ENCODE measurements at places on chromosomes 3 and 15. TPM values are rescaled to one million over a fixed set of nuclear protein-coding genes. Genes with fewer than 3 reads are reported as not detected.

The C2CD4A gene
- polyA plus RNA-seq: 0.08 TPM

The FBXO40 gene
- 0.61 TPM for polyA plus RNA-seq

The TEX9 gene
- 9.9 TPM for polyA plus RNA-seq

The DZIP3 gene
- polyA plus RNA-seq: 42.0 TPM

The ARID3B gene
- polyA plus RNA-seq: 50.3 TPM

The LEO1 gene
- polyA plus RNA-seq: 8.2 TPM

Measured in testis (tissue), 5 donors.